GM12865 (cell line): ENCODE measurements at places on chromosomes 2 and 18.

DNA sequence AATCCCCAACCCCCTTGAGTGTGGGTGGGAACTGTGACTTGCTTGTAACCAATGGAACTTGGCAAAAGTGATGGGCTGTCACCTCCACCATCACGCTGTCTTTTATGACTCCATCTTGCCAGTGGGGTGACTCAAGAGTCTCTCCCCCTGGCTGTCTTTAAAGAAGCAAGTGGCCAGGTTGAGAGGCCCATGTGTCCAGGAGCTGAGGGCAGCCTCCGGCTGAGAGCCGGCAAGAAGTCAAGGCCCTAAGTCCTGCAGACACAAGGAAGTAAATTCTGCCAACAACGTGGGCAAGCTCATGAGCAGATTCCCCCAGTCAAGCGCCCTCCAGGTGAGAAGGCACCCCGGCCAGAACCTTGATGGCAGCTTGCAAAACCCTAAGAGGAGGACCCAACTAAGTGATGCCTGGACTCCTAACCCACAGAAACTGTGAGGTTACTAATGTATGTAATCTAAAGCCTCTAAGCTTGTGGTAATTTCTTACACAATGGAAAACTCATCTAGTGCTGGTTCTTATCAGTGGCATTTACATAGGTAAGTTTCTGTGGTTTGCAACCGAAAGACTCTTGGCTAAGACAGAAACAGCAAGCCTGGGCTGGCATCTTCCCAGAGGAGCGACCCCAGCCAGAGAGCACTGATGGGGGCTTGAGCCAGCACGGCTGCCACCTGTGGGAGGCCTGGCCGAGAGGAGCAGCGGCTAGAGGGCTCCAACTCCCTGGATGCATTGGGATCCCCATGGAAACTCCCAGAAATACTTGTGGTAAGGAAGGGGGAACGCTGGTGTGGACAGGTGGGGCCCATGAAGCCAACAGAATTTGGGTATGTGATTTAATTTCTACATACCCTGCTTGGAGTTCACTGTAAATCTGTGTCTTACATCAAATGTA lies 49.3 kb downstream of the CIB4 start:
- DNase-seq, result peak; percentile 39

- no peak for DNase-seq
These were observed 37.7 kb downstream of the LHCGR start for GRCh38 chr2:48717846-48718245.

DNA sequence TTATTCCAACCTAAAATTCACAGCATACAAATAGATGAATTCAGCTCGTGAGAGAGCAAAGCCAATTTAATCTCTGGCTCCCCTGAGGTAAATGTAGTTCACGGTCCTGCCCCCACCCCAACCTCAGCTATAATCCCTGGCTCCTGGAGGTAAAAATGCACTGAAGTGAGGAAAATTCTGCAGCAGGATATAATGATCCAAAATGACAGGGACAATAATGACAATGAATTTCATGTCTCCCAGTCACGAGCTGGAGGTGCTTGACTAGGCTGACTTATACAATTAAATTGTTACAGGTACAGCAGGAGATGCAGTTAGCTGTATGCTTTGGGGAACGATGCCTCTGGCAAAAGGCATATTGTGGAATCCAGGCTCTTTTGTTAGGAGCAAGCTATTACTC lies 82.0 kb downstream of the GPD2 start:
- no peak for DNase-seq

DNA sequence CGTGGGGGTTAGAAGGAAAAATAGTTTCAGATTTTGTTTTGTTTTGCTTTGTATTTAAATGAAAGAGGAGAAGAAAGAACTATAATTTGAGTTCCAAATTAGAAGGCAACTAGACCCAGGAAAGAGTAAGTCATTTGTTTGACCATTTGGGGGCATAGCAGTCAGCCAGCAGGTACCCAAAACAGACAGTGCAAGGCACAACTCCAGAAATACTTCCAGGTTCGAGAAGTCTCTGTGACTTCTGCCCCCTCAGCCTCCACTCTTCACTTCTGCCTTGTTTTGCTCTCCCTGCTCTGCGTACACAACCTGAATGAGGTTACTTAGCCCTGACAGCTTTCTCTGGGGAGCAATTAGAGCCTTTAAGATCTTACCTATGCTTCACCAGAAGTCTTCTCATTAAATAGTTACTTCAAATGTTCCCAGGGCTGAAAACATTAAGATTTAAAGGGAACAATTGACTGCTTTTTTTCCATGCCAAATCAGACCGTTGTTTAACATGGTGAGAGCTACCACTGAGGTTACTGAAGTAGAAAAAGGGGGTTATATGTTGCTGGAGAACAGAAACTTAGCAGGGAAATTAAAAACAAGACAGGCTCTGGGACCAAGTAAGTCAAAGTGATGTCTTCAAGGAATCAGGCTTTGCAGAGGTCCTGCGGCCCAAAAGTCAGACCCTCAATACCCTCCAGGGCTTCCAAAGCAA lies 216.9 kb downstream of the BCL11A start:
- DNase-seq, result peak; percentile 38

DNA sequence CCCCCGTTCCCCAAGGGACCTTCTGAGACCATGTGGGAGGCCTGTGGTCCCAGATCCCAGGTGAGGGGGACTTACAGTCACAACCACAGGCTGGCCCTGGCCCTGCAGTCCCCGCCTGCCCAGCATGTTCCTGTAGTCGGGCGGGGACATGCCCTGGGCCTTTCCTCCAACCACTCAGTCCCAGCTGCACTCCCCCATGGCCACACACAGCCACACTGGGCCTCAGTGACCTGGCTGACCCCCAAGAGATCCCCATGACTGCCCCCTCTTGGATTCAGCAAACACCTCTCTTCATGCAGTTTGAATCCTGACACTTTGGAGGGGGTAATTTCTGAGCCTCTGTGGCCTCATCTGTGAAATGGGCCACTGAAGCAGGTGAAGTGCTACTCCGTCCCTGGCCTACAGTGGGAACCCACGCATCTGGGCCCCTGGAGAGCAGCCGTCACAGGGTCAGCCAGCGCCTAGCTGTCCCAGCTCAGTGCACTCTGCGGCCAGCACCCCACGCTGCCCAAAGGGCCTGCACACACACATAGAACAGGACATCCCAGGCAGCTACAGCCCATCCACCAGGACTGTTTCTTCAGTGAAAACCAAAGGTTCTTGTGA lies 12.7 kb upstream of the ARHGEF4 start:
- DNase-seq, result peak; percentile 66

GRCh38 chr2:207072571-207072970 lies 93.2 kb downstream of the KLF7 start:
- DNase-seq, result no peak

- DNase-seq, result no peak
These were observed 92.6 kb upstream of the PNPT1 start for GRCh38 chr2:55786280-55786679.

DNA sequence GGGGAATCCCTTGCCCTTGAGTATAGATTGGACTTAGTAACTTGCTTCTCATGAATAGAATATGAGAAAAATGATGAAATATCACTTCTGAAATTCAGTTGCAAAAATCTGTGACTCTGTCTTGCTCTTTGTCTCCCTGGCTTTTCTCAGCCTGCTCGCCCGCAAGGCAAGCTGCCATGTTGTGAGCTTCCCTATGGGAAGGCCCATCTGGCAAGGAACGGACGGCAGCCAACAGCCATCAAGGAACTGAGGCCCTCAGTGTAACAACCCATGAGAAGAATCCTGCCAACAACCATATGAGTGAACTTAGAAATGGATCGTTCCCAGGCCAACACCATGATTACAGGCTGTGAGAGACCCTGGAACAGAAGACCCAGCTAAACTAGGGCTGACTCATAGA lies 58.4 kb upstream of the PGAP1 start:
- DNase-seq, result no peak

- no peak for DNase-seq
These were observed 158.1 kb upstream of the CHAC2 start for GRCh38 chr2:53609551-53609950.

GRCh38 chr18:51168960-51169662 lies 28.4 kb downstream of the MEX3C start:
- peak; percentile 56 for DNase-seq

- DNase-seq, result peak; percentile 60
These were observed 122.5 kb downstream of the PLA2R1 start for GRCh38 chr2:159939946-159940345.

DNA sequence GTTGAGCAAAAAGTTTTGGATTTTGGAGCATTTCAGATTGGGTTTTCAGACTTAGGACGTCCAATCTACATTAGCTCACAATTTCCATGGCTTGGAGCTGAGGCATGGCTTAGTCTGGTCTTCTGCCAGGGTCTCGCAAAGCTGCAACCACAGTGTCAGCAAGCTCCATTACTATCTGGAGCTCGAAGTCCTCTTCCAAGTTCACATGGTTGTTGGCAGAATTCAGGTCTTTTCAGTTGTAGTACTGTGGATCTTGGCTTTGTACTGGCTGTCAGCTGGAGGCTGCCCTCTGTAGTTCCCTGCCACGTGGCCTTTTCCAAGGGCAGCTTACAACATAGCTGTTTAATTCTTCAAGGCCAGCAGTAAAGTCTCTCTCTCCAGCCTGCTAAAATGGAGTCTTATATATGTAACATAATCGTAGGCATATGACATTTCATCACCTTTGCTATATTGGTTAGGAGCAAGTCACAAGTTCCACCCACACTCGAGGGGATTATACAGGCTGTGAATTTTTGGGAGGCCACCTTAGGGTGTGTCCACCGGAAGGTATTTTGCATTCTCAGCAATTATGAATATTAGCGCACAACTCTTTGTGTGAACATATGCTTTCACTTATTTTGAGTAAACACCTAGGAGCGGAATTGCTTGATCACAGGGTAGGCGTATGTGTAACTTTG lies 41.5 kb upstream of the EPC2 start:
- DNase-seq, result peak; percentile 36
